ENCODE measurements at places on chromosomes 7 and 10.

DNA sequence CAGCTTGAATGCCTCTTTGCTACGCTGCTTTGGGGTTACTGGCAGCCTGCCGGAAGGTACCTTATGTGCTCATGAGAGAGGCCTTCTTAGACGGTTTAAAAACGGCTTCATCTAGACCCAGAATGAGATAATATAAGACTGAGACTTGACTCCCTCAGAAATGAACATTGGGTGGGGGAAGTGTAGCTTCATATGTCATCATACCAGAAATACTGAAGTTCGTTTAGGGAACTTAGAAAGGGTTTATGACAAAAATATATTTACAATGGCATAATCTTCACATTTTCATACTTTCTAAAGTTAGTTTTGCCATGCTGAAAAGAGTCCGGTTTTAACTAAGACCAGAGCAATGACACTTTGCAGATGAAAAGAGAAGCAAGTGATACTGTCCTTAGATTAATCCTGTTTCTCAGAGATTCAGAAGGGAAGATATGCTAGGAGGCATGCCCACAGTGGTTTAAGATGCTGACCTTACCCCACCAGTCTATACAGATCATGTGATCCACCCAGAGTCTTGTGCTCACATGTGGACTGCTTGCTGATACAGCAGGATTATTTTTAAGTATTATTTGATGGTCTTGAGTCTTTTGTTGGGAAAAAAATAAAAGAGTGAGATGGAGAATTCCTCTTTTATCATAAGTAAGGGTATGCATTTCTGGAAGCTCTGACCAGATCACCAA lies 40.8 kb upstream of the HGF start:
- no peak for DNase-seq

GRCh38 chr7:39458061-39458745 lies 108.0 kb upstream of the YAE1 start:
- no peak for DNase-seq

DNA sequence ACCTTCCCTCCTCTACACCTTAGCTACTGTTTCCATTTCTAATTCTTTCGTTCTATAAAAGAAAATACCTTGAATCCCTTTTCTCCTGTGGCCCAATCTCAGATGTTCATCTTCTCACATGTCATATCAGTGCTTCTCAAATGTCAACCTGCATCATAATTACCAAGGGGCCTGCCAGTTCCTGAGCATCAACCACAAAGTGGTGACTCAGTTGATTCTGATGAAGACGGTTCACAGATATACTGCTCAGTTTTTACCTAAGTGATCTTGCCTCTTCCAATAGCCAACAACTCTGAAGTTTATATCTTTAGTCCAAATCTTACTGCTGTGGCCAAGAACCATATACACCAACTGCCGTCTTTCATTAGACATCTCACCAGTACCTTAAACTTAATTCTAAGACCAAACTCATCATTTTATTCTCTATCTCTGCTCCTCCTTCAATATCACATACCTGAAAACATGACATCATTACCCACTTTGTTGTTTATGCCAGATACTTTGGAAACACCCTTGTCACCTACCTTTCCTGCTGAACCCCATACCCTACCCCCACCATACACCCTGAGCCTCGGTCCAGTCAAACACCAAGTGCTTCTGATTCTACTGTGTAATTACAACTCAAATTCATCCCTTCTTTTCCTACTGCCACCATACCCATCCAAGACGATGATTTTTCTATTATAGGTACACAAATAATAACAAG lies 115.5 kb downstream of the LMBR1 start:
- no peak for DNase-seq

- no peak for DNase-seq
These were observed 42.8 kb downstream of the GLI3 start for GRCh38 chr7:42194238-42194637.

DNA sequence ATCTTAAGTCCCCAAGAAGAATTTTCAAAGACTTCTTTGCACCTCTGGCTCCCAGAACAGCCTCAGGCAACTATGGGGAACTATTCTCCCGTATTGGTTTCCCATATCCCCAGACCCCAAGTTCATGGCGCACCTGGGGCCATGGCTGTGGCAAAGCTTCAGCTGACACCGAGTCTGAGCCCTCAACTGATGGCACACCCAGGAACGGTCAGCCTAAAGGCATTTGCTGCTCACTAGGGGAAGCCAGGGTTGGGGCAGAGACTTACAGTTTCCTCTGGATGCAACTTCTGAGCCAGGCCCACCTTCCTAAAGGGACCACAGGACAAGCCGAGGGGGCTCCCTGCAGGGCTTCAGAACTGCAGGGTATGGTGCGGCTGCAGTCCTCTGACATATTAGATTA lies 13.7 kb upstream of the CPA1 start:
- no peak for DNase-seq

- DNase-seq = no peak
These were observed 165.5 kb upstream of the SMIM30 start for GRCh38 chr7:113283861-113284260.

- DNase-seq = no peak
These were observed 116.8 kb upstream of the JCAD start for GRCh38 chr10:30176182-30176581.

DNA sequence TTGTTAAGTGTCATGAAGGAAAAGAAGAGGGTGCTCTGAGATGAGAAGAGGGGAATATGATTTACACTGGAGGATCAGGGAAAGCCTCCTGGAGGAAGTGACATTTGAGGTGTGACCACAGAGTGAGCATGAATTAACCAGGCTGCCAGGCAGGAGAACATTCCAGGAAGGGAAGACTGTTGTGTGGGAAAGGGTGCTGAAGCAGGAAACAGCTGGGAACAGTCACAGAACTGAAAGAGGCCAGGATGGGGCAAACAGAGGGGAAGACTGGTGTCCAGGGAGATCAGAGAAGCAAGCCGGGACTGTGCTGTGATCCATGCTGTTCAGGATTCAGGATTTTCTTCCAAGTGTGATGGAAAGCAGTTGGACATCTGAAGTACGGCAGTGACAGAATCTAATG lies 14.9 kb downstream of the HIPK2 start:
- no peak for DNase-seq

DNA sequence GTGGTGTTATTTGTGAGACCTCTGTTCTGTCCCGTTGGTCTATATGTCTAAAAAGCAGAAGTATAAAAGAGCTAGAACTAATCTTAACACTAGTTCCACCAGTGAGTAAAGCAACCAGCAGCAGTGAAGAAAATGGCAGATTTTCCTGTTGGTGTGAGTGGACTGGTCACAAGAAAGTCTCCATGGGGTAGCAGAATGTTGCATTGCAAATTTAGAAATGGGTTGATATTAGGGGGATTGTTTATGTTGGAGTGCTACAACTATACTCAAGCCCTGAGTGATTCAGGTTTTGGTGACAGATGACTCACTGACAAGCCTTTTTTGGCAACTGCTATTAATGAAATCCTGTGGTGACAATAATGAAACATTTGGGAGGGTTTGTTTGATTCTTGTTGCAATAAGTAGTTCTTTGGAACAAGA lies 5.6 kb downstream of the AVL9 start:
- no peak for DNase-seq

DNA sequence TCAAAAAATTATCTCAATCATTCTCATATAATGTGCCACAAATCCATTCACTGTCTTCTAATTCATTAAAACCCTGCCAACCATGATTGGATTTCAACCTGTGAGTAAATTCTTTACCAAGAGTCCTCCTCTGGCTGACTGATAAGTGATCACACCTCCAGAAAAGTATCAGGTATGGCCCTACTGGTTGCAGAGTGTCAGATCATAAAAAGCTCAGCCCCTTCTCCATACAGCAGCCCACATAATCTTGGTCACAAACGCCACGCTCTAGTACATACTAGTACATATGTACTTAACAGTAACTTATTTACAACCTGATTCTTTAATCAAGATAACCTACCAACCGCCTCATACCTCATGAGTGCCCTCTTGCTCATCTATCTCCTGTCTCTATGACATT lies 26.1 kb downstream of the UBE2H start:
- no peak for DNase-seq

GRCh38 chr7:101121991-101122932 lies 4.6 kb upstream of the SERPINE1 start:
- DNase-seq = peak; percentile 62

- DNase-seq = no peak
These were observed 15.0 kb upstream of the INSIG1 start for GRCh38 chr7:155282671-155283070.

DNA sequence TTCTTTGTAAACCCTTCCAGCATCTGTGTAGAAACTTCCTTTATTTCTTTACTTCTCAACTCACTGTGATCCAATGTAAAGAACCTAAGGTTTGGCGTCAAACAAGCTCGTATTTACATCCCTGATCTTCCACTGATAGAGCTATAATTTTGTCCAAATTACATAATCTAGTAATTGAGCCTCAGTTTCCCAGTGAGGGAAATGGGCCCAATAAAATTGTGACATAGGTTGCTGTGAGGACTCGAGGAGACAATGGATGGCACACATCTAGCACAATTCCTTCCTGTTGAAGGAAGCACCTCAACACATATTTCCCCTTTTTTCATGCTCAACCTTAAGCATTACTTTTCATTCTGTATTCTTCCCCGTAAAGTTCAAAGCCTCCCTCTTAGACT lies 193.3 kb upstream of the BMPER start:
- no peak for DNase-seq

- no peak for DNase-seq
These were observed 7.1 kb downstream of the NEBL start for GRCh38 chr10:20890009-20890408.

DNA sequence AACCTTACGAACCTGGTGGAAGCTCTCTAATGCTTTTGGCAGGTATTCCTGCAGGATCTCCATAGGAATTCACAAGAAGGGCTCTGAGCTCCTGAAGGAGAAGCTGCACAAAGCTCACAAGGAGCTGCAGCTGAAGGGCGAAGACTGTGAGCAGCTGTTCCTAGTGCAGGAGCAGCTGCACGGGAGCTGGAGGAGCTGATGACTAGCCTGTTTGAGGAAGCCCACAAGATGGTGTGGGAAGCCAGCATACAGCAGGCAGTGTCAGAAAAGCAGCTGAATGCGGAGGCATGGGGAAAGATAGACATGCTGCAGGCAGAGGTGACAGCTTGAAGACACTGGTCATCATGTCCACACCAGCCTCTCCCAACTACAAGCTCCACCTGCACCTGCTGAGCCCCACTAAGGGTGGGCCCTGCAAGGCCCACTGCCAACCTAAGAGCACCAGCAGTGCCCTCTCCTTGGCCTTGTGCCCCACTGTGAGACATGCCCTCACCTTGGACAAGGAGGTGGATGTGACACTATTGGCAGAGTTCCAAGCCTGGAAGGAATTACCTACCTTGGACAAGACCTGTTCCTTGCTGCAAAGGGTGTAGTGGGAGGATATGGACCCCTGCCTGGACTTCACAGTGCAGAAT lies 250.6 kb downstream of the BBS9 start:
- DNase-seq = no peak

DNA sequence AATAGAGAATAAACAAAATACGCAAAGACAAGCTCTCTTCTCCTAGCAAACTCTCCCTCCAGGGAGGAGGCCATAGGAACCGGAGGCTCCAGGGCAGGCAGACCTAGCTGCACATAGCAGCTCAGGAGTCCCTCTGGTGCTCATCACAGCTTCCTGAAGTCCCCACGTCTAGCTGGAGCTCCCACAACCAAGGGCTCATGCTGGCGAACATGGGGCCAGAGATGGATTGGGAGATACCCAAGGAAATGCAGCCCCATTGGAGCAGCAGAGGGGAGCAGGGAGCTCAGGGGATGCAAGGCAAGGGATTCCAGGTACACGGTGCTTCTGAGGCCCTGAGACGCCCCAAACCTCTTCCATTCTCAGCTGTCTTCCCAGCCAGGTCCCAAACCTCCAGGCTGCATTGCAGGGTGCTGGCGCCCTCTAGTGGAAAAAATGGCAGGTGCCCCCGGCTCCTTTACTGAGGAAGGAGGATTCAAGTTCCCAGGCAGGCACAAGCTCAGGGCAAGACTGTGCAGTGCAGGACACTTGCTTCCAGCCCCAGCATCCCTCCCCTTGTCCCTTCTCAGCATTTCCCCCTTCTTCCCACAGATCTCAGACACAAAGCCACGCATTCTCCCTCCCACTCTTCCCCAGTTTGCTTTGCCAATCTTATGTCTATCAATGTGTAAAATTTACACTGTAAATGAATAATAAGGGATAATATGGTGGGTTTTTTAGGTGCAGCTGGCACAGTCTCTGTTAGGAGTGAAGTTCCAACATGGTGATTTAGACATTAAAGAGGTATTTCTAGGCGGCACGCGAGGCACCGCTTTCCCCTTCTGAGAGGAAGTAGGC lies 46.2 kb downstream of the GPAM start:
- DNase-seq = peak; percentile 40

DNA sequence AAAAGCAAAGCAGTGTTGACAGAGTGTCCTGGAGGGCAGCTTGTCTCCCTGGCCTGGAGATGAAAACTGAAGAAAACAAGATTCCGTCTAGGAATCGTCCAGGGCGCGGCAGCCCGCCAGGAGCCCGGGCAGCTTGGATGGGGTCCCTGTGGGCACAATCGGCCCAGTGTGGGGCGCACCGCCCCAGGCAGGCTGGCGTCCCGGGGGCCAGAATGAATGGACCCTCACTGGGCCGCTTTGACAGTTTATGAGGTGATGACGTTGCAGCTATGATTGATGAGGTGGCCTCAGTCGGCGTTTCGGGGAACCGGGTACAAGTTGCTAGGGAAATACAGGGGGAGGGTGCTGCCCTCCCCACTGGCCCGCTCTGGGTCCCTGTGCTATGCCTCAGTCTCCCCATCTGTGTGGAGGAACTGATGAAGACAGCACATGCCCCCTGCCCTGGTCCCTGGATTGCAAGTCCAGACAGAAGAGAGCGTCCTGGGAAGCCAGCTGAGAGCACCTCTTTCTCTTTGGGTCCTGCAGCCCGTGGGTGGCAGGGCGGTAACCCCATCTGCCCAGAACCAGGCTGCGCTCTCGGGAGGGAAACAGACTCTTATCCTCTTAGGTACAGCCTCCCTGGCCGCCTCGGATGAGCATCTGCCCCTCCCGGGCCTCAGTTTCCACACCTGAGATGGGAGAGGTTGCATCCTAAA lies 131.3 kb downstream of the LHPP start:
- DNase-seq = no peak

DNA sequence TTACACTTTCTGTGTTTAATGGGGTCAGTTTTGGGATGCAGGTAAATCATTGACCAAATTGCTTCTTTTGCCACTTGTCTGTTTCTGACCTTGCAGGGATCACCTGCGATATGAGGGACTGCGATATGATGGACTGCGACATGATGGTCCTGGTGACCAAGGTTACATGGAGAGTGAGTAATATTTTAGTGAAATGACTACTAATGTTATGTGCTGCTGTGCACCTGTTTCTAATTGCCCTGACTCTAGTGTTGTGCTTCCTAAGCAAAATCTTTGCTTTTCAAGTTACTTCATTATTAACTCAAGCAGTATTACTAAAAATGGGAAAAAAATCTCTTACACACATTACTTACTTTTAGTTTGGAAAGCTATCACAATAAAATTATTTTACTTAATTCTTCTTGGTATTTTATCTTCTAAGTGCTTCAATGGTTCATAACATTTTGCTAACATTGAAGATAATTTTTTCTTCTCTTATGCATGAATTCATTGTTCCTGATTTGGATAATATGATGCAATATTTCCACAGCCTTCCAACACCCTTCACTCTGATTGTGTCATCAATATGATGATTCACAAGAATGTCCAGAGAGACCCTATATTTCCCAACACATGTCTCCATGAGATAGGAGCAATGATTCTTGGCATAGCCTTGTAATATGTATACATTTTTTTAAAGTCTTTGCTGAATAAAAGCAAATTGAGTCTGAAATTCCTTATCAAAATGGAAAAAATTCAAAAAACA lies 306.2 kb upstream of the AKR1E2 start:
- no peak for DNase-seq

- no peak for DNase-seq
These were observed 150.7 kb upstream of the KLF14 start for GRCh38 chr7:130884437-130885417.
